ENCODE measurements at places on chromosomes 13 and 19.
A peak's percentile ranks its signal among the peaks of the same experiment; 100 is the strongest.

DNA sequence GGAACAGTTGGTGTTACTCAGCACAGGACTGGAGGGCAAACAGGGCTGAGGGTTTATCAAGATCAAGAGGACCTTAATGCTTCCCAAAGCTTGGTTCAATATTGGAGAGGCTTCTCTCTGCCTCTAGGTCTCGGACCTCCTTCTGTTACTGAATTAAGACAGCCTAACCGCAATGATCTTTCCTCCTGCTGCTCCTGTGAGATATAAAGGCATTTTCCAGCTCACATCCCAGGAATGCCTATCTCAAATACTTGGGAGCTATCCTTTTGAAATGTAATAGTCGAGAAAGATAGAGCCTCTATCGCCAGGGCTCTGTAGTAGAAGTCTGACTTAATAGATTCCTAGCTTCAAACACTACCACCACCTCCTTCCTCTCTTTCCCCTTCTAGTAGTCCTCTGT is 1475.0 kb downstream of the SLITRK1 start:
- DNase-seq: no peak

- peak; percentile 66 for DNase-seq
Measured at GRCh38 chr19:13022111-13022858, 27.0 kb downstream of the NFIX start.

DNA sequence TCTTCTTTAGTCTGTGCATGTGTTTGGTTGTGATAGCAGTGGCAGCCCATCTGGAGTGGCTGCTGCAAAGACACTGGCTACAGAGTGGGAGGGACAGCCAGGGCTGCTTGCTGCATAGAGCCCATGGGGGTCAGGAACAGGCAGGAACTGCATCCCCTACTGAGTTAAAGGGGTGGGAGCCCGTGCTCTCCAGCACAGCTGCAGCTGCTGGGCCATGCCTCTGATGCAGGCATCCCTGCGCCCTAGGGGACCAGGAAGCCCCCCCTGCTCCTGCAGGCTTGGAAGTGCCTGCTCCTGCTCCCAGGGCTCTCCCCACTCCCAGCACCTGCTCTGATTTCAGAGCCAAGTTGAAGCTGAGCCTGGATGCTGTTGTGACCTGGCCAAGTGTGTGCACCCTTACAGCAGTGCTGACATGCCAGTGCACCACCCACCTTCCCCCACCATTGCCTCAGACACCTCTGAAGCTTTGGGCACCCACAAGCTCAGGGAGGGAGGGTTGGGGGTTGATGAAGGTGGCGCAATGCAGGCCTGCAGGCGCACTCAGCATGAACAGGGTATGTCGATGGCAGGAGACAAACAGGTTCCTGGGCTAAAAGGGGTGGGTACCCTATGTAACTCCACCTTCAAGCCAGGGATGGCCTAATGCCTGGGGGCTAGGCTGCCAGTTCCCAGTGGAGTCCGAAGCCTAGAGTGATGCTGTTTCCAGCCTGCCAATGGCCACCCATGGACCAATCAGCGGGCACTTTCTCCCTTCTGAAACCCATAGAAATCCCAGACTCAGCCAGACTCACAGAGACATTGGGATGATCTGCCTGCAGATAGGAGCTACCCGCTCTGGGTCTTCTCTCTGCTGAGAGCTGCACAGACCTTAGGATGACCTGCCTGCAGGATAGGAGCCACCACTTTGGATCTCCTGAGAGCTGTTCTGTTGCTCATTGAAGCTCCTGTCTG is 919.9 kb upstream of the MIR17HG start:
- no peak for DNase-seq

- DNase-seq: peak; percentile 78
Measured at GRCh38 chr13:23377983-23378632, 55.4 kb downstream of the SACS start.

- no peak for DNase-seq
Measured at GRCh38 chr19:45099467-45100191, 6.7 kb downstream of the PPP1R37 start.

GRCh38 chr13:104895521-104895920 is 1639.9 kb downstream of the EFNB2 start:
- DNase-seq: no peak

GRCh38 chr13:83151308-83151660 is 731.0 kb downstream of the SLITRK1 start:
- DNase-seq: no peak

GRCh38 chr13:30685320-30685859 is 50.0 kb upstream of the ALOX5AP start:
- no peak for DNase-seq

- DNase-seq: peak; percentile 58
Measured at GRCh38 chr13:33349986-33350826, 64.7 kb upstream of the STARD13 start.

DNA sequence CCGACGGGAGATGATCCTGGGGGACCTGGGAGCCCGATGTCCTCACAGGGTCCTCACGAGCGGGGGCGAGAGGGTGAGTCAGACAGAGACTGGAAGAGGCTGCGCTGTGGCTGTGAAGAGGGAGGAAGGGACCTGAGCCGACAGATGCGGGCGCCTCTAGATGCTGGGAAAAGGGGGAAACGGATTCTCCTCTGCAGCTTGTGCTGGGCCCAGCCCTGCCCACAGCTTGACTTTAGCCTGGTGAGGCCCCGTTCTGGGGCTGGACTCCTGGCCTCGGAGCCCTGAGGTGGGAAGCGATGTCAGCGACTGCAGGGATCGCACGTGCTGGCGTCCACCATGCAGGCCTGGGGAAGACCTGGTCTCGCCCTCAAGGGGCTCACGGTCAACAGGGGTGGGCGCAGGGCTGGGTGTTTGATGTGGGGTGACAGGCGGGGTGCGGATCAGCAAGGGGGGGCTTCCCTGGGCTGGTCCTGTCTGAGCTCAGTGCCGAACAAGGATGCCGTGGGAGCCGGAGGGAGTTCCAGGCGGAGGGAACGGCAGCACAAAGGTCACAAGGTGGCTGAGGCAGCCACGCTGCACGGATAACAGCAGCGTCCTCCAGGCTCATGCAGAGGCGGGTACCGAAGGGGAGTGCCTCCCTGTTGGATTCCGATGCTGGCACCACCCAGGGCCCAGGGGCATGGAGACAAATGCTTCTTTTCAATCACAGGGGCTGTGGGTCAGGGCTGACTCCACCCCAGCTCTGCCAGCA is 31.8 kb downstream of the PIP5K1C start:
- no peak for DNase-seq

- no peak for DNase-seq
Measured at GRCh38 chr13:78732445-78733017, 73.6 kb upstream of the OBI1 start.

- peak; percentile 98 for DNase-seq
Measured at GRCh38 chr19:10269333-10270179, 1.4 kb upstream of the ICAM1 start.

- DNase-seq: peak; percentile 64
Measured at GRCh38 chr19:7699417-7700401, 2.2 kb downstream of the FCER2 start.

DNA sequence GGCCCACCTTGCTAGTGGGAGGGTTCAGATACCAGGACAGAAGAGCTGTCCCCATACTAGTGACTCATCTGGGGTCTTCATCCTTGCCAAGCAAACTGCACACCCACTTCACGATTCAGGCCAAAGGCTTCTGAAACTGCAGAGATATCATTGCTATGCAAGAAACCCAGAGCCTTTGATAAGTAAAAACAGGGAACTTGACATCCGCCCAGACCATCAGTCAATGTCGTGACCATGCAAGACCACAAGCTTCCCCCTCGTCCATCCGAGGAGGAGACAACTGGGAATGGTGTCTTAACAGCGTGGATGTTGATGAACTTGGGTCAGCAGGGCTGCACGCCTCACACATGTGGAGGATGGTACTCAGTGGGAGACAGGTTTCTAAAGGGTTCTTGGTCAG is 58.0 kb downstream of the ABCC4 start:
- DNase-seq: no peak

- no peak for DNase-seq
Measured at GRCh38 chr19:37095859-37096258, 17.6 kb downstream of the ZNF420 start.

DNA sequence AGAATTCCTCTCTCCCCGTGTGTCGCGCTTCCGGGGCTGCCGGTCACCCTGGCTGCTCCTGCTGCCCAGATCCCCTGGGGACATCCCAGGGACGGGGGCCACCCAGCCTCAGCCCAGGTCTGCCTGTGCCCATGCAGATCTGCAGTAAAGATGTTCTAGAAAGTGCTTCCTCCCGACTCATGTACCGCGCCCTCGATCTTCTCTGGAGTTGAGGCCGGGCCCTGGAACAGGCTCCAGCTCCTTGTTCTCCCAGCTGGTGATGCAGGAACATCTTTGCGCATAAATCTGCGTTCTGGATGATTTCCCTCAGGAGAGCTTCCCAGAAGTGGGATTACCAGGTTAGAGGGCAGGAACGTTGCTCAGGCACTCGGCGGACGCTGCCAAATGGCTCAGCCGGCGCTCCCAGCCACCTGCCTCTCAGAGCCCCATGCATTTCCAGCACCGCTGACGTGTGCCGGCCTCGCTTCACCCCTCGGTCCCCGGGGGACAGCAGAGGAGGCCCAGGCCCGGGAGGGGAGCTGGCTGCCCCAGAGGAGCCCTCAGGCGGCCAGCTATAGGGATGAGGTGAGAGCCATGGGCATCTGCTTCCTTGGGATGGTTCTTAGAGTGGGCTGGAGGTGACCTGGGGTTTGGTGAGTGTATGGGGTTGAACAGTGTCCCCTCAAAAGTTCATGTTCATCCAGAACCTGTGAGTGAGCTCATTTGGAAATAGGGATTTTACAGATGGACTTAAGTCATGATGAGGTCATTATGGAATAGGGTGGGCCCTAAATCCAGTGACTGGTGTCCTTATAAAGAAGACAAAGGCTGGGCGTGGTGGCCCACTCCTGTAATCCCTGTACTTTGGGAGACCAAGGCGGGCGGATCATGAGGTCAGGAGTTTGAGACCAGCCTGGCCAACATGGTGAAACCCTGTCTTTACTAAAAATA is 42.6 kb downstream of the CRTC1 start:
- no peak for DNase-seq

All from suppressor macrophage treated with lipopolysaccharide for 4 hours (primary cell).